T1000 (cell line): ENCODE measurements at places on chromosomes 2 and 18.
A peak's percentile ranks its signal among the peaks of the same experiment; 100 is the strongest.

- no peak for DNase-seq
Observed at GRCh38 chr2:137769406-137769805, 194.9 kb upstream of the HNMT start.

DNA sequence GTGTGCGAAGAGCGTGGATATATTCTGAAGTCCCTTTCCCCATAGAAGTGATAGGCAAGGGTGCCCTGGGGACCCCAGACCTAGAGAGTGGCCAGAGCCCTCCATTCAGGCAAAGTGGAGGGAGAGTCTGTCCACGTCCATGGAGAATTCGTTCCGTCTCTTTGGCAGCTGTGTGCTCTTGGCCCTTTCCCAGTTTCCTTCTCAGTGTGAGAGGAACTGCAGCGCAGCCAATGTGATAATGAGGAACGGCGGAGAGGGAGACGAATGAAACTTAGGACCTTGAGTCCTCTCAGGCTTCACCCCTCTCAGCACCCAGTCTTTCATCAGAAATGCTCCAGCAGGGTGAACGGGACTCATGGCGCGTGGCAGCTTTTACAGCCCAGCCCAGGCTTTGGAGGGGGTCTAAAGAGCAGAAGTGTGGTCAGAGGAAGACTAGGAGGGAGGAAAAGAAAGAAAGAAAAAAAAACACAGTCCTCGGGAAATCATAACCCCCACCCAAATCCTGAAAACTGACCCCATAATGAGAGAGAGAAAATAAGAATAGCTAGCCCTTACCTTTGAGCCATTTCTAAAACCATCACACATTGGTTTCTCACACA is 95.0 kb upstream of the RIOK3 start:
- DNase-seq: no peak

- no peak for DNase-seq
Observed at GRCh38 chr18:43634994-43635393, 357.7 kb upstream of the SYT4 start.

DNA sequence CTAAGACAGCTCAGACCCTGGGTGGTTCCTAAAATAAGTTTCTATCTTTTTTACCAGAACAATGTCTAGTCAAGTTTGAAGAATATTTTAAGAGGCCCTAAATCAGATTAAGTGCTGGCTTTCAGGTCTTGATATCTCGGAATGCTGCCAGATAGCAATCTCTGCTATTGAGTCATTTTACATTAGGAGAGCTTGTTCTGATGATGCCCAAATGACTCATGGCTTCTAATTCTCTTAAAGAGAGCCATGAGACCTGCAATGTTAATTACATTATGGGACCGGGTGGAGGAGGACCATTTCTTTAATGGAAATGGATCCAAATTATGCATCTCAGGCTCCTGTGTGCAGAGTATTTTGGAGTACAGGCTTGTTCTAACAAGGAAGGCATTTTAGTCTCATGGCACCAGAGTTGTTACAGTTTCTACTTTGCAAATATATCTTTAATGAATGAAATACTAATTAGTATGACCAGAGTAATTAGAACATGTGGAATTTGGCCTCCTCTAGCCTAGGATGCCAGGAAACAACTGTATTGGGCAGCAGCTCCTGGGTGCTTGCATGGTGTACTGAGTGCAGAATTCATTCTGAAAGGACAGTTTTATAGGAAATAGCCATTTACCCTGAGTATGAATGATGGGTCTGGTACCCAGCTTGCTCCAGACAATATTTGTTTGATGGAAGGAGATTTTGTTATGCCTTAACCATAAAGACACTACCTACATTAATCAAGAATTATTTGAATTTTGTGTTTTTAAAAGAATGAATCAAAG is 94.0 kb upstream of the SULT1C3 start:
- peak; percentile 23 for DNase-seq

GRCh38 chr18:48574667-48575300 is 36.0 kb downstream of the CTIF start:
- no peak for DNase-seq

DNA sequence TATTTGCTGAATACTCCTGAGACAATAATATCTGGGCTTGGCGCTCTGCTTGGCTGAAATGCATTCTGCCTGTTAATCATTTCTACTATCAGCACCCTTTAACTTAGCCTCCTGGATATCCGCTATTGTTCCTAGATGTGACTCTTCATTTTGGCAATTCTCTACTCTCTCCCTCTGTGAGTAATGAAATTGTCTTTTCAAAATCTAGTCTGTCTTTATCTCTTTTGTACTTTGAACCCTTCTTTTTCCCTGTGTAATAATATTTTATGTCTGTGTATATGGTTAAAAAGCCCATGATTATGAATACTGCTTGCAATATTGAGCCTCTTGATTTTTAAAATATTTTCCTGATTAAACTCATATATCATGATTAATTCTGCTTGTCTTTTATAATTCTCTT is 6.2 kb upstream of the REV1 start:
- DNase-seq: no peak

DNA sequence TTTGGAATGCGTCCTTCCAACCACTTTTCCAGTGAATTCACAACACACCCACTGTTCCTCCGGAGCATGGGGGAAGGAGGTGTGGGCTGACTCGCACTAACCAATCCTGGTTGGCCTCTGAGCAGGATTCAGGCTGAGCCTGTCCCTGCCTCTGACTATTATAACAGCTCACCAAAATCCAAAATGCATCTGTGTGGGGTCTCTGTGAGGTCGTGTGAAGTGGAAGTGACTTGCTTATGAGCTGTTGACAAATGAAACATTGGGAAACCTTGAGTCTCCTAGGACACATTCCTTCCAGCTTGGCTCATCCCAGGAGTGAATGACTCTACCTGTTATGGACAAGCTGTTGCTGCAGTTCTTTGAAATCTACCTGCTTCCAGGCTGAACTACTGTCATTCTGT is 1.5 kb downstream of the CIDEA start:
- DNase-seq: no peak

- DNase-seq: no peak
Observed at GRCh38 chr2:179070895-179071294, 21.0 kb upstream of the CCDC141 start.

DNA sequence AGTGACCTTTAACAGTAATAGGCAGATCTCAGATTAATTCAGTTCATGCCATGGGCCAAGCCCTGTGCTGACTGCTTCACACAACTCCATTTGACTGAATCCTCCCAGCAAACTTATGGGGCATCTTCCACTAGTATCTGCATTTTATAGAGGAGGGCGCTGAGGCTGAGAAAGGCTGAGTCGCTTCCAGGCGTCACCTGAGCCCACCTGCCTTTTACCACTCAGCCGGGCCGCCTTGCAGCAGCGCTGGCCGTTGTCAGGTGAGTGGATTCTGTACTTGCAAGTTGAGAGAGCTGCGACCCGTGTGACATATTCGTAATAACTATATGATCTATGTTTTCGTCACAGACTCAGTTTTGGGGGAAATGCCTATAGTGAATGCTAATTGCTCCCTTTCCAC is 59.3 kb upstream of the B3GNT7 start:
- no peak for DNase-seq

DNA sequence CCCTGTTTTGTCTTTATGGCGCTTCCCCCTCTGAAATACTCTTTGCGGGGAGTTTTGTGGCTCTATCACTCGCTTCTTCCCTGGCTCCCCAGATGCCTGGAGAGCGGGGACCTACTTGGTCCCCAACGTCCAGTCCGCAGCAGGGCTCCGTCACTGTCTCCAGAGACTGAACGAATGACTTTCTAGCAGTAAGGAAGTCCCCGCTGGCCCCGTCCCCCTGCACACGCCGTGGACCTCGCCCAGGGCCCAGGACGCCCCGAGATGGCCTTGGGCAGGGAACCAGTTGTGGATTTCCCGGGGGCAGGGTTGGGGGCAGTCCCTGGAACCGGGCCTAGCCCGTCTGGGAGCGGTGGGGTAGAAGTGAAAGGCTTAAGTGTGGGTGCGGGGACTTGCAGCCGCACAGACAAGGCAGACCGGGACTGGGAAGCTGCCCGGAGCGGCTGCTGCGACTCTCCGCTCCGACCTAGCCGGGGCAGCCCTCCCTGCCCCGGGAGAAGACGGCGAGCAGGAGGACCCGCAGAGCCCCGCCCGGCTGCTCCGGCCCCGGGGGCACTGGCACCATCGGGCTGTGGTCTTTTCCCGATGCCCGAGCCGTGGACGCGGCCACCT is 821 bp upstream of the EPHA4 start:
- no peak for DNase-seq

DNA sequence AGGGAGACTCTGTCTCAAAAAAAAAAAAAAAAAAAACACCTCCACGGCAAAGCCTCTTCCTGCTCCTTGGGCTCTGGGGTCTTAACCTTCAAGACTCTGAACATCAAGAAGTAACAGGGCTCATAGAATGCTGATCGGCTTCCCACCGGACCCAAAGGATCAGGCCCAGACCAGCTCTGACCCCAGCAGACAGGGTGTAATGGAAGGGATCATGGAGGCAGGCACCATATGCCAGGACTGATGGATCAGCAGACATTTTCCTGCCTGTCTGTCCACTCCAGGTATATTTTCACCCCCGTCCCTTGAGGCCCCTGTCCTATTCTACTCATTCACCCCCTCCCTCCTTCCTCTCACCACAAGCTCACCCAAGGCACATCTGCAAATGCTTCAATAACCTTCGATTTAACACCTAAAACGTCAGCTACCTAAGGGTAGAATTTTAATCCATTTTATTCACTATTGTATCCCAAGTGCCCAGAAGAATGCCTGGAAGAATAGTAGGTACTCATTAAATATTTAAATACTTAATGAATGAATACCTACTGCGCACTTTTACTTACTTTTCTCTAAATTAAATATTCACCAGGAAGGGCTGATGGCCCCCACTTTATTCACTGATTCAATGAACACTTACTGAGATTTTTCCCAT is 4.6 kb upstream of the SPEG start:
- no peak for DNase-seq

GRCh38 chr2:3460831-3461800 is 58.2 kb downstream of the ADI1 start:
- DNase-seq: no peak

DNA sequence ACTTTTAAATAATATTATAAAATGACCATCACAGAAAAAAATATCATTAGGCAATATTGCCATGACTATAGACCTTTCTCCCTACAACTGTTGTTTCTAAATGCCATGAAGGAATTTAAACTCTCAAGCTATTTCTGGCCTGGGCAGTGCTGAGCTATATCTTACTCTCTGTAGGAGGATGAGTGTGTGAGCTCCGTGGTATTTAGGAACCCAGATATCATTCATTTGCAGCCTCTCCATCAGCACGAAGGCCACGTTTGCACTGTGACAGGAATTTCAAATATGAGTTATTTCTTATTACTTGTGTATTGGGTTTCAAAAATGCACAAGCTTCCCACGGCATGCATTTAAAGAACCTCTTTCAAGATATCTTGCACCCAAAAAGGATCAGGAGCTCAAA is 35.0 kb upstream of the SOX11 start:
- no peak for DNase-seq

GRCh38 chr2:135984199-135985017 is 1.0 kb downstream of the DARS1 start:
- DNase-seq: no peak

GRCh38 chr18:57422313-57422872 is 12.8 kb upstream of the ONECUT2 start:
- no peak for DNase-seq

GRCh38 chr18:27413495-27414401 is 228.6 kb upstream of the CHST9 start:
- DNase-seq: peak; percentile 28

- no peak for DNase-seq
Observed at GRCh38 chr2:164205347-164205746, 415.9 kb downstream of the GRB14 start.

- DNase-seq: no peak
Observed at GRCh38 chr2:65319072-65319673, 91.5 kb downstream of the ACTR2 start.

- DNase-seq: no peak
Observed at GRCh38 chr2:70994009-70994698, 519 bp downstream of the TEX261 start.

GRCh38 chr2:27717070-27717795 is 53.5 kb downstream of the SLC4A1AP start:
- peak; percentile 21 for DNase-seq

DNA sequence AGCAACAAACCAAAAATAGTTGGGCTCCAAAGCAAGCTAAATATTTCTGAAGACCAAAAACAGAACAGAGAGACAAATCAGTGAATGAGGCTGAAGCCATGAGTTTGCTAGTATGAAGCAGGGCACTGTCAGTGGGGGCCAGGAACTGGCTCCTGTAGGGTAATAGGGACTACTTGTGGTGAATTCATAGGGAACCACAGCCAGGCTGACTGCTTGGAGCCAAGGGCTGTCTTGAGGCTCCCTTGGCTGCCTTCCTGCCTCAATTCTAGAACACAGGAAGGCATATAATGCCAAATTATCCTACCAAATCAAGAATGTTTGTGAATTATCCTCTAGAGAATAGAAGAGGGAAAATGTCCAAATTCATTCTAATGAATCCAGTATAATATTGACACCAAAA is 406.0 kb downstream of the CCDC85A start:
- DNase-seq: no peak

DNA sequence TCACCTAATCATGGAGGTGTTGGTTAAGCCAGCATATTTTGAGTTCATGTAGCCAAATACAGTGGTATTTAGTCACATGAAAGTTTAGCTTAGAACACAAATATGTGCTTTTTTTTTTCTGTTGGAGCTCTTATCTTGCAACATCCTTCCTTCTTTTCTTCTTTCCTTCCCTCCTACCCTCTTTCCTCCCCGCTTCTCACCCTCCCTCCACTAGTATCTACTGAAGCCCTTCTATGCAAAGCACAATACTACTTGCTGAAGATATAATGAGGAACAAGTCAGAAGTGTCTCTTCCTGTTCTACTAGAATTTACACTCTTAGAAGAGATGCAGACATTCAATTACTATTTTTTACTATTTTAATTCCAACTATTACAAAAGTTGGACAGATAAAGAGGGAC is 105.0 kb upstream of the ITGA4 start:
- DNase-seq: no peak

DNA sequence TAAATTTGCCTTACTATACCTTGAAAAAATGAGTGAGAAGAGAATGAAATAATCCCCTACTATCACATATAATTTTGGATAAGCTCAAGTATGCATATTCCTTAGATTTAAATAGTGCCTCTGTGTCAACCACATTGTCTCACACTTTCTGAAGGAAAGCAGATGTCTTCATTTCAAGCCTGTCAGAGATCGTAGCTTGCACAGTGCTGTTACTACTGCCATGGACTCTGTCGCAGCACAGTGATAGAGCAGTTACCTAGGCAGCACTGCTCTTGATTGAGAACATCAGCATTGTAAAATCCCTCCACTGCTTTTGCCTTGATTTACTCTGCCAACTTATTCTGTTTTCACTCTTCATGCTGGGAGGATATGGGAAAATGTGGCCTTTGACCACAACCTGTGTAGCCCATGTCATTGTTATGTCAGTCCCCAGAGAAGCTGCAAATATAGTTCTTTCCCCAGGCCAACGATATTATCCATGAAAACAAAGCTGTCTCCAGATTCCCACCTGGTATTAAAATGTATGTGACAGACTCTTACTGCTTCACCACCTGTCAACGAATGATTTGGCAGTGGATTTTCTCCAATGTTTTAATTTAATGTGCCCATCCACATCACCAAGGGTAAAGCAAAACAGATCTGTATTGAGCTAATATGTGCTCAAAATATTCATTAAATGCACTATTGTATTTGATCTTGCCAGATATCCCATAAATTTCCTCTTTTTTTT is 675.7 kb downstream of the METTL4 start:
- no peak for DNase-seq

- no peak for DNase-seq
Observed at GRCh38 chr2:120936476-120937334, 201.0 kb downstream of the GLI2 start.
